K562 (cell line): ENCODE measurements at places on chromosomes 4 and X. TPM values are rescaled to one million over a fixed set of nuclear protein-coding genes. Genes with fewer than 3 reads are reported as not detected.

Gene FGF5
- 2.0 and 2.7 TPM in 2 replicates for total RNA-seq

- H3K27ac ChIP-seq: no peak overlapping the region
- H3K27me3 ChIP-seq: no peaks in the 10 kb centered on the region
- no peak overlapping the region for H3K4me3 ChIP-seq
Observed at GRCh38 chr4:85779165-85779564, 304.2 kb downstream of the ARHGAP24 start.

DNA sequence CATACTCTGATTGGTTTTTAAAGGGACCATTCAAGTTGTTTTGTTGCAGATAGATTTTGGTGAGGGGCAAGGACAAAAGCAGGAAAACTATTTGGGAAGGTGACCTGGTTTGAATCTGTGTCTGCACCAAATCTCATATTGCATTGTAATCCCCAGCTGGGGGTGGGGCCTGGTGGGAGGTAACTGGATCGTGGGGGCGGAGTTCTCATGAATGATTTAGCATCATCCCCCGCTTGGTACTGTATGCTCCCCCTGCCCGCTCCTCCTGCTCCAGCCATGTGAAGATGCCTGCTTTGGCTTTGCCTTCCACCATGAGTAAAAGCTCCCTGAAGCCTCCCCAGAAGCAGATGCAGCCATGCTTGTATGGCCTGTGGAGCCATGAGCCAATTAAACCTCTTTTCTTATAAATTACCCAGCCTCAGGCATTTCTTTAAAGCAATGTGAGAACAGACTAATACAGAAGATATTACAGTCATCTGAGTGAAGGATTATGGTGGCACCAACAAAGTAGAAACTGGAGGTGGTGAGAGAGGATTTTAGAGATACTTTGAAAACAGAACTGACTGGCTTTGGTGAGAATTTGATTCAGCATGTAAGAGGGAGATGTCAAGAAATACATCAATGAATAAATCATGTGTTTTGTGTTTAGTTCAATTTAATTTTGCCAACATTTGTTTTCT, 14.4 kb downstream of the IL21 start:
- H3K4me1 ChIP-seq: no peaks in the 10 kb centered on the region; the same call in 1 of the 2 replicates
- H3K36me3 ChIP-seq: no peaks in the 10 kb centered on the region
- H3K4me3 ChIP-seq: no peak overlapping the region
- no peaks in the 10 kb centered on the region for H3K27me3 ChIP-seq

DNA sequence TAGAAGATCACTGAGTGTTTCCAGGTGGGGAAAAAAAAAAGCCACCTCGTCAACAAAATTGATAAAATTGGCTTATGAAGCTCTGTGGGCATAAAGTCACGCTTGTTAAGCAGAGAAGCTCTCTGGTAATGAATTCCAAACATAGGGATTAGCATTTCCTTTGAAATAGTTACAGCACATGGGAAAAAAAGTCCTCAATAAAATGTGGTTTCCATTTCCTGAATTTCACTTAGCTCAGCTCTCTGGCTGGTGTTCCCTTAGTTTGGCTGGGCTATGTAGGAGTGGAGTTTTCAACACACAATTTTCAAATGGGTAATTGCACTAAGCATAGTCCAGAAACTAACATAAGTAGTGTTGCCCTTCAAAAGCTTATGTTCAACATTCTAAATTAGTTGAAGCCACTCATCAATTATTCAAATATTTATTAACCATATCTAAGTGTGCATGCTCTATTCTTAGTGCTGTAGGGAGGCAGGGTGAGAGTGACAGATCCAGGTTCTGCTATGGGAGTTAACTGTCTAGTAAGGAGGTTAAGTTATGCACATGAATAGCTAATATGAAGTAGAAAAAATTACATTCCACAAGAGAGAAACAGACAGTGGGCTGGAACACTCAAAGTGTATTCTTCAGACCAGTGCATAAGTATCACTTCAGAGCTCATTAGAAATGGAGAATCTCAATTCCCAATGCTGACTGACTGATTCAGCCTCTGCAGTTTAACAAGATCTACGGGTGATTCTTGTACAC, 445.7 kb downstream of the SMARCA1 start:
- H3K27ac ChIP-seq: no peak overlapping the region
- DNase-seq: no peak
- no peaks in the 10 kb centered on the region for H3K4me1 ChIP-seq

DNA sequence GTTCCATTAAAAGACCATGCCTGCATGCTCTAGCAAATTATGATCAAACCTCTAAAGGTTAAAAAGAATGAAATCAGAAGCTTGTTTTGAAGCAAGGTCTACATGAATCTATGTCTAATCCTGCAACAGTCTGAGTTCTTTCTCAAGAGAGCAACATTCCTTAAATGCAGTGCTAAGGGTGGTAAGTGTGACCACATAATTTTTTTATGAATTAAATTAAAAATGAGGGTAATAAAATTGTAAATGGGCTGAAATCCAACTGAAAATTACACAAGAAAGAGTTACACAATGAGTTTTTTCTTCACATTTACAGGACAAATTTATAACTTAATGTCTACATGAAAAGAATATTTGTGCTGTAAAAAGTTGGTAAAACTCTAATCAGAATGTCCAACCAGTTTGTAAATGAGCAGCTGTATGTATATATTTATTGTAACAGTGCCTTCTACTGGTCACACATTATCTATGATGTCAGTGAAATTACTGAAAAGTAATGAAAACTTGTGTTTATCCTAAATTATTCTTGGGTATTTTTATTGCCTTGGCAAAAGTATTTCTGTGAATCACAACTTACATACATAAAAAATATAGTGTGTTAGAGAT, 336.3 kb upstream of the PITX2 start:
- H3K36me3 ChIP-seq: no peaks in the 10 kb centered on the region
- no peak overlapping the region for H3K4me3 ChIP-seq
- H3K4me1 ChIP-seq: no peaks in the 10 kb centered on the region
- no peaks in the 10 kb centered on the region for H3K27me3 ChIP-seq

- H3K4me1 ChIP-seq: no peaks in the 10 kb centered on the region
- H3K27ac ChIP-seq: no peak overlapping the region
- no peaks in the 10 kb centered on the region for H3K27me3 ChIP-seq
Observed at GRCh38 chrX:55867181-55867651, 149.7 kb downstream of the RRAGB start.

DNA sequence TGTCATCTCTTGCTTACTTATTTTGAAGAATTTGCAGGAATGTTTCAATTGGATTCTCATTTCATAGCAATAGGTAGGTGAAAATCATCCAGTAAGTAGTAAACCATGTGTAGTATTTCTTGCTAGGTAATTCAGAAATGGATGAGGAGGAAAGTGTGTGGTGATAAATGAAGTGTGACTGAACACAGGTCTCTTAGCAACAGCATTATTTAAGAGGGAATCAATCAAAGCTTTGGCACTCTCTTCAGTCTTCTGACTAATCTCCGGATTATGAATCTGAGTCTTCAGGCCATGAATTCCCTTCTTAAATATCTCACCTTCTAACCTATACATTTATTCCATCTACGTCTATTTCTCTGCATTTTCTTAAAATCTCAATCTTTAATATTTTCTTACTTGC, 55.8 kb upstream of the ARHGAP24 start:
- no peaks in the 10 kb centered on the region for H3K4me1 ChIP-seq
- H3K27me3 ChIP-seq: no peaks in the 10 kb centered on the region
- no peak overlapping the region for H3K27ac ChIP-seq
- no peak for DNase-seq
- no peaks in the 10 kb centered on the region for H3K36me3 ChIP-seq

Gene NXT2
- 11.0 and 12.6 TPM in 2 replicates for total RNA-seq

Gene PITX2
- total RNA-seq: not detected in 2 replicates

GRCh38 chr4:187444061-187444460, 551.5 kb upstream of the ZFP42 start:
- H3K36me3 ChIP-seq: no peaks in the 10 kb centered on the region
- no peak overlapping the region for H3K27ac ChIP-seq
- no peaks in the 10 kb centered on the region for H3K4me1 ChIP-seq
- H3K4me3 ChIP-seq: no peak overlapping the region
- DNase-seq: no peak

Gene MAGEA9
- not detected in 2 replicates for total RNA-seq

DNA sequence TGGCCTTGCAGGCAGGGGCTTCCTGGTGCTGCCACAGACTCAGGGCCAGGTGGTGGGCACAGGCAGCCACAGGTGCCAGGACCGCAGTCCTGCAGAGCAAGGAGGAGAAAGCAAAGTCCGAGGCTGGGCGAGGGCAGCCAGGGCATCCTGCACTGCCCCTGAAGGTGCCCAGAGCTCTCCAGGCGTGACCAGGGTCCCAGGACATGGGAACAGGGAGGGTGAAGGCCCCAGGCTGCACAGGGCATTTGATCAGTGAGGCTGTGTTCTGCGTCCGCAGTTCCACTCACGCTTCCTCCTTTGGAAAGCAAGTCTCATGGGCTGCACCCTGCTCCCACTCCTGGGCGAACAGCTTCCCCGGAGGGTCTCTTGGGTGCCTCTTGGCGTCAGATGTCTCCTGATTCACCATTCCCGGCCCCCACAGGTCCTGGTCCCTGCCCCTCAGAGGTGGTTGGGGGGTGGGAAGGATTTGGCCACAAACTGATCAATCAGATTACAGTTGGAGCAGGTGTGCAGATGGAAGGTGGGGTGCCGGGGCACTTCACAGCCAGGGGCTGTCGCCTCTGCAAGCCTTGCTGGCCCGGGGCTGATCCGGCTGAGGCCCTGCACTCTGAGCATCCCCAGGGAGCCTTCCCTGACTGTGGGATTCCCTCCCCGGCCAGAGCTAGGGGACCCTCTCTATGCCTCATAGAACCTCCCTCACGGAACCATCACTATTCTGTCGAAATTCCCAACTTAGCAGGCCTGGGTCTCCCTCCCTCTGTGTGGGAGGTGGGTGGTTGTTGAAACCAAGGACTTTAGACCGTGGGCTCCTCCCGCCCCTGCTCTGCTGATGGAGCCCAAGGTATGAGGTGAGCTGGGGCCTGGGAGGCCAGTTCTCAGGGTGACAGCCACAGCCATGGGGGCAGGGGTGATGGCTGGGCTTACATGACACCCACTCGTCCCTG, 3.3 kb downstream of the SH3TC1 start:
- H3K4me3 ChIP-seq: no peak overlapping the region
- no peak for DNase-seq
- H3K27me3 ChIP-seq: peaks cover 61% of the 10 kb centered on the region
- no peaks in the 10 kb centered on the region for H3K36me3 ChIP-seq
- peaks cover 35% of the 10 kb centered on the region for H3K4me1 ChIP-seq

Gene MAGEB2
- 88.8 and 93.1 TPM in 2 replicates for total RNA-seq

Gene AMER1
- total RNA-seq: 4.6 and 5.0 TPM in 2 replicates

DNA sequence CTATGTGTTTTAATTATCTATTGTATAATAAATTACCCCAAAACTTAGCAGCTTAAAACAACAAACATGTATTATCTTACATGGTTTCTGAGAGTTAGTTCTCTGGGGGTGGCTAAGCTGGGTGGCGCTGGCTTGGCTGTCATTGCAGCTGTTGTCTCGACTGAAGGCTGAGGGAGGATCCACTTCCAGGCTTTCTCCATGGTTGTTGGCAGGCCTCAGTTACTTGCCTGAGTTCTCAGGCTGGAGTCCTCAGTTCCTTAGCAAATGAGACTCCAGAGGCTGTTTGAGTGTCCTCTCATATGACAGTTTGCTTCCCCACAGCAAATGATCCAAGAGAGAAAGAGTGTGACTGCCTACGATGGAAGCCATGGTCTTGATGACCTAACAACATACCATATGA, 23.5 kb upstream of the GALNT7 start:
- peaks cover 6% of the 10 kb centered on the region; the same call in 2 of the 3 replicates for H3K4me1 ChIP-seq
- no peak overlapping the region for H3K4me3 ChIP-seq
- no peak for DNase-seq

Gene MAGED4
- total RNA-seq: not detected in 2 replicates

DNA sequence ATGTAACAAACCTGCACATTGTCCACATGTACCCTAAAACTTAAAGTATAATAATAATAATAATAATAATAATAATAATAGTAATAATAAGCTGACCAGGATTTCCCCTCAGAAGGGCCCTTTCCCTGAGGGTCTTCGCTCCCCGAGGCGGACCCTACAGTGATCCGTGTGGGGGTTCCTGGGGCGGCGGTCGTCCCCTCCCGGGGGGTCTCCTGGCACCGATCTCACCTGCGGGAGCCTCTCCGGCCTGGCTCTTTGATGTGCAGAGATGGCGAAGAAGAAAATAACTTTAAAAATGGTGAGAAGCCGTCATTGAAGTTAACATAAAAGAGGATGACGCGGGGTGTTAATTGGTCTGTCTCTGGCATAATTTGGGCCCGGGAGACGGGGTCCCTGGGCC, 48.2 kb upstream of the PPP2R3B start:
- peaks cover 8% of the 10 kb centered on the region; the same call in 1 of the 3 replicates for H3K27me3 ChIP-seq
- H3K27ac ChIP-seq: no peak overlapping the region
- H3K36me3 ChIP-seq: no peaks in the 10 kb centered on the region
- H3K4me3 ChIP-seq: no peak overlapping the region

GRCh38 chrX:136662104-136662503, 14.1 kb downstream of the CD40LG start:
- H3K27ac ChIP-seq: no peak overlapping the region
- no peak overlapping the region for H3K4me3 ChIP-seq
- no peak for DNase-seq
- H3K4me1 ChIP-seq: no peaks in the 10 kb centered on the region

DNA sequence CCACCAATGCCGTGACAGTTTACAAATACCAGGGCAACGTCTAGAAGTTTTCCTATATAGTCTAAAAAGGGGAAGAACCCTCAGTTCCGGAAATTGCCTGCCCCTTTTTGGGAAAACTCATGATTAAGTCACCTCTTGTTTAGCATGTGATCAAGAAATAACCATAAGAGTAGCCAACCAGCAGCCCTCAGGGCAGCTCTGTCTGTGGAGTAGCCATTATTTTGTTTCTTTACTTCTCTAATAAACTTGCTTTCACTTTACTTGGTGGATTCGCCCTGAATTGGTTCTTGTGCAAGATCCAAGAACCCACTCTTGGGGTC, 20.0 kb upstream of the HOPX start:
- no peaks in the 10 kb centered on the region for H3K36me3 ChIP-seq
- peaks cover 8% of the 10 kb centered on the region for H3K27me3 ChIP-seq
- no peak overlapping the region for H3K27ac ChIP-seq
- no peak overlapping the region for H3K4me3 ChIP-seq
- H3K4me1 ChIP-seq: no peaks in the 10 kb centered on the region

Gene CD38
- 0.04 TPM in 1 of 2 replicates, not detected in the other for total RNA-seq

- no peak for DNase-seq
- H3K4me3 ChIP-seq: no peak overlapping the region
- no peak overlapping the region for H3K27ac ChIP-seq
- no peaks in the 10 kb centered on the region for H3K4me1 ChIP-seq
Observed at GRCh38 chr4:67234296-67234695, 311.0 kb downstream of the CENPC start.

DNA sequence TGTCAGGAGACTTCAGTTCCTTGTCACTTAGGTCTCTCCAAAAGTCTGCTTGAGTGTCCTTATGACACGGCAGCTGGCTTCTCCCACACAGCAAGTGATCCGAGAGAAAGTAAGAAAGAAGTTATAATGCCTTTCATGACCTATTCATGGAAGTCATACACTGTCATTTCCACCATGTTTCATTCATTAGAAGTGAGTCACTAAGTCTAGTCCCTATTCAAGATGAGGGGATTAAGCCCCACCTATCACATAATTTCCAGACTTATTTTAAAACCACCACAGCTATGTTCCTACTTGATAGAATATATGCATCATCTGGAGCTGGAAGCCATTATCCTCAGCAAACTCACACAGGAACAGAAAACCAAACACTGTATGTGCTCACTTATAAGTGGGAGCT, 25.2 kb upstream of the COL25A1 start:
- no peaks in the 10 kb centered on the region for H3K4me1 ChIP-seq
- DNase-seq: no peak
- H3K36me3 ChIP-seq: no peaks in the 10 kb centered on the region
- no peak overlapping the region for H3K4me3 ChIP-seq
- no peaks in the 10 kb centered on the region; the same call in 2 of the 3 replicates for H3K27me3 ChIP-seq
- no peak overlapping the region for H3K27ac ChIP-seq

GRCh38 chrX:110944311-110944750, 148.7 kb upstream of the CHRDL1 start:
- no peak for DNase-seq
- no peaks in the 10 kb centered on the region for H3K36me3 ChIP-seq
- no peak overlapping the region for H3K27ac ChIP-seq
- no peaks in the 10 kb centered on the region for H3K4me1 ChIP-seq
